ENCODE measurements at places on chromosomes 5 and 9.
A peak's percentile ranks its signal among the peaks of the same experiment; 100 is the strongest.

DNA sequence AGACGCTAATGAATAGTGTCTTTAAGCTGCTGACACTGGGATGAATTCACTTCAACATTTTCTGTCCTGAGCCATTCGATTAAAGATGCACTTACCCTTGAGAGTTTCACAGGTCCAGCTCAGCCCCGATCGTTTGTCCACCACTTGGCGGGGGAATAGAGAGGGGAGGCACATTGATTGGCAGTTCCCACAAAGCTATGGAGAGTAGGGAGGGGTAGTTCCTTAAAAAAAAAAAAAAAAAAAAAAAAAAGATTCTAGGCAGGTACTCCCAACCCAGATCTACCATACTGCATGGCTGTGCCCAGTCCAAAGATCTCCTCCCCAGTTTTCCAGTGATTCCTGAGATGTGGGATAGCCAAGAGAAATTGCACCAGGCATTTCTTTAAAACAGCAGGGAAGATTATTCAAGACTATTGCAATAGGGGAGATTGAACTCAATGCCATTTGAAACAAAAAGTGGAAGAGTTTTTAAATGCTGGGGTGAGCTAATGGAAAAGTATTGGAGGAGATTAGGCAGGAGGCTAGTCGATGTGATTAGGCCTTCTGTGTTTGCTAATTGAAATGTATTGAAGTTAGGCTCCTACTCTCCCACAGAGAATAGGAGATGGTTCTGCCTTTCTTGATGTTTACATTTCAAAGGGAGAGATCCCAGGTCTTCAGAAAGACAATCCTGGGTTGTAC lies 2217.4 kb upstream of the WWC1 start:
- no peak for DNase-seq

GRCh38 chr5:135452321-135453030 lies at the start of gene TIFAB:
TIFAB (minus strand) TSS chr5:135452351; CDS start chr5:135449939, 2,412 bp downstream.
- no peak for DNase-seq

GRCh38 chr9:132109291-132109690 lies 29.6 kb upstream of the MED27 start:
- DNase-seq: no peak

DNA sequence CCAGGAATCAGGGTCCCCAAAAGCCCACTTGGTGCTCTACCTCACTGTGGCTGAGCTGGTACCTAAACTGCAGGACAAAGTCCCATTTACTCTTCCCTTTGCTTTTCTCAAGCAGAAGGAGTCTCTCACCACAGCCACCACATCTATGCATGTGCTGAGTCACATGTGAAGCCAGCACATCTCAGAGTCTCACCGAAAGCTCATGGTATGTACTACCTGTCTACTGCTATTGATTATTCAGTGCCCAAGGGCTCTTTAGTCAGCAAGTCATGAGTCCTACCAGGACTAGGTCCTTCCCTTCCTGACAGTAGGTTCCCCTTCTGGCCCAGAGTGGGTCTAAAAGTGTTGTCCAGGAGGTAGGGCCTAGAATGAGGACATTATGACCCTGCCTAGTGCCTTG lies 130.7 kb upstream of the NTRK2 start:
- DNase-seq: no peak

DNA sequence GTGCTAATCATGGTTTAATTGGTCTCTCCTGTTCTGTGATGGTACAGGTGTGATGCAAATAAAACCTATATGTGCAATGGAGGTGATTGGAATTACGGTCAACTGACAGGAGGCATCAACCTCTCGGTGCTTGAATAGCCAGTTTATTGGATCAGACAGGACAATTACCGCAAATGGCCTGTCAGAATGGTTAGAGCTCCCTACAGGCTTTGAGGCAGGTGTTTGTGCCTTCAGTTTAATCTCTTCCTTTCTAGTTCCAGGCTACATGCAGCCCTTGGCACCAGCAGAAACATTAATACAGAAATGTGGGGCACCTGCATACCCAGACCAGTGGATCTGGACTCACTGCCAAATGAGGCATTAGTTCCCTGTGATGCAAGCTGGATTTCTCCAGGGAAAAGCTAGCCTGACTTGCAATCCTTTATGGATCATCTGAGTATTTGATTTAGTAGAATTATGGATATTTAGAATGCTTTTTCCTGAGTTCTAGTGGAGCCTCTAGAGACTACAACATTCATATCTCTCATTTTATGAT lies 128.6 kb downstream of the MAT2B start:
- DNase-seq: no peak

DNA sequence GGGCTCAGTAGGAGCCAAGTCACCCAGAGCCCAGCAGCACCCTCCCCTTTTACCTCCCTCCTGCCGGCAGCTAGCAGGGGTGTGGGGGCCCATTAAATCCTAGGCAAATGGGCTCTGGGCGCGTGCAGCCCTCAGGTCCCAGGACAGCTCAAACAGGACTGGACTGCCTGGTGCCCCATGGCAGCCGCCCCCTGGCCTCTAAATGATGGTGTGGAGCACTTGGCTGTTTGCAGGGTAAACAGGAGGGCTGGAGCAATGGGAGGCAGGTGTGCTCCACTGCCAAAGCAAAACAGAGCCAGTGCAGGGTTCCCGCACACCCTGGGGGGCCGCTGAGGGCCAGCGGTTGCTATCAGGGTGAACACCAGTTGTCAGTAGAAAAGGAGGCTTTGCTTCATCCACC lies 55.9 kb upstream of the C5orf58 start:
- DNase-seq: no peak

GRCh38 chr5:71887680-71888079 lies 168.6 kb downstream of the CARTPT start:
- no peak for DNase-seq

DNA sequence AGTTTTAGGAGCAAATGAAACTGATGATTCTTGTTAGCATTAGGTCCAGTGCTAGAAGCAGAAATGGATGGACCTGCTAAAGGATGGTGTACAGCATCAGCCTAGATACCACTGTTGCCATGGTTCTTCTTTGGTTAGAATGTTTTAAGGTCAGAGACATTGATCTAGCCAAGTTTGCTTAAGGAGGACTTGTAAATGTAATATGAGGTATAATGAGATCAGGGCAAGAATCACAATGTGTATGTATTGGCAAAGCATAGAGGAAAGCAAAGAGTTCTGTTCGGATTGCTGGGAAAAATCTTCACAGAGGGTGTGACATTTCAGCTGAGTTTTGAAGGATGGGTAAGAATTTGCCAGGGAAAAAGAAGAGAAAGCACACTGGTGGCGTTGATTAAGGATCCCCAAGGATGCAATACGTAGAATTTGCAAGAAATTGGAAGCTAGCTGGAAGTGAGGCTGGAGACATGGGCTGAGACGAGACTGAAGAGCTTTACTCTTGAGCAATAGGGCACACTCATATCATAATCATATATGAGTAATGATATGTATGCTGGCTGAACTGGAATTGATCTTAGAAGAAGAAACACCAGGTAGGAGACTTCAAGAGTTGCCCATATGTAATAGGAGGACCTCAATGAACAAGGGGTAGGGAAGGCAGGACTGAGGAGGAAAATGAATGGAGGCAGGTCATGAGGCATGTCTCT lies 102.0 kb downstream of the ZNF462 start:
- no peak for DNase-seq

GRCh38 chr5:139058121-139058520 lies 140.0 kb downstream of the SIL1 start:
- DNase-seq: no peak

- DNase-seq: no peak
Observed at GRCh38 chr9:90368928-90369327, 273.7 kb downstream of the DIRAS2 start.

- DNase-seq: no peak
Observed at GRCh38 chr5:35835796-35836742, 20.6 kb upstream of the IL7R start.

DNA sequence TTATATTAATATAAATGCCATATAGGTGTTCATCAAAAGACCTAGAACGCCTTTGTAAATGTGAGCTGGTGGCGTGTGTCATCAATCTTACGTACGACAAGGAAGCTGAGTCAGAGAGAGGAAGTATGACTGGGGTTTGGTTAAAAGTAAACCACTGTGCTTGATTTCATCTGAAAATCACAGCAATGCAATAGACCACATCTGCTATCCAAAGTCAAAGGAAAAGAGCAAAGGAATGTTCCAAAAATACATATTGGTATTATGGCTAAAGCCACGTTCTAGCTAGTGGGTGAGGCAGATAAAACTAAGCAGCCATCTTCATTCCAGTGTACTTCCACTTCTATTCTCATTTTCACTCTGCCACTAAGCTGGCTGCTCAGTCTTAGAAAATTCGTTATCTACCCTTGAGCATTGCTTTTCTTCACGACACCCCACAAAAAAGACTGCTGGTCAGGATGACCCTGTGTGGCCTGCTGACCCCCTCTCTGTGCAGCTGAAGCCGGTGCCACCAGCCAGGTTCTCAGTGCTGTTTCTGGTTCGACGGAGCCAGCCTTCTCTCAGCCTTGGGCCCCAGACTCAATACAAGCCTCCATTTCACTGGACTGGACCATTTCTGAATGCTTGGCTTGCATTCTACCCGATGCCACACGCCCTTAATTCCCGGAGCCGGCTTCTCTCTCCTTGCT lies 23.8 kb downstream of the SHC3 start:
- peak; percentile 57 for DNase-seq

Data from GM04504 (cell line).